ENCODE measurements at places on chromosomes 4 and X. TPM values are rescaled to one million over a fixed set of nuclear protein-coding genes. Genes with fewer than 3 reads are reported as not detected.

DNA sequence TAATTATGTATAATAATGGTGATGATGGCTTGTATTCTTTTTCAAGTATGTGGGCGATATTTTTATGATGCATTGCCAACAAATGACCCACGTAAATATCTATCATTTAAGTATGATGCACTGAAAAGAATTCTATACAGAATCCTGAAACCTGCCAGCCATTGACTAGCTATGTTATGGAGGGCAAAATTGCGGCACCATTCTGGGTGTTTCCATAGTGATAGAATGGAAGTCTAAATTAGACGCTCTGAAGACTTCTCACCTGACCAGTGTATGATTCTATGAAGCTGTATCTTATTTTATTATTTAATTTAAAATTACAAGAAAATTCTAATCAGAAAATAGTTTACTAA is 677 bp upstream of the CENPC start:
- no peak for DNase-seq

- peak; percentile 18 for DNase-seq
Measured at GRCh38 chrX:46912098-46912602, at the start of gene JADE3. JADE3 (plus strand) TSS chrX:46912421; CDS start chrX:46984895, 72,474 bp downstream.

- no peak for DNase-seq
Measured at GRCh38 chrX:13092455-13092941, 48.1 kb upstream of the FAM9C start.

DNA sequence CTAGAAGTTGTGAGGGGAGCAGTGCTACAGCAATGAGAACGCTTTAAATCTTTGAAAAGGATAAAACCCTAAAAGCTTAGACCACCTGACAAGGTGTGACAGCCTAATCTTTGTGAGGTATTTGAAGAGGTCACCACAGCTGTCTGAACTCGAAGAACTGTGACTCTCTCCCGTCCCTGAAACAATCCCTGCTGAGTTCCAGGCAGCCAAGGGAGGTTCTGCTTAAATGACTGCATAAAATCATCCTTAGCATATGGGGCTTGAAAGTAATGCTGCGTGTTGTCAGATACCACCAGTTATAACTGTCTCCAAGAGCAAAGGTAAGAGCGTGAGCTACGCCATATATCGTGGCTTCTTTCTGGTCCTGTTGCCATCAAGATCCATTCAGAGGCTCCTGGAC is 696.3 kb downstream of the PCDH7 start:
- no peak for DNase-seq

DNA sequence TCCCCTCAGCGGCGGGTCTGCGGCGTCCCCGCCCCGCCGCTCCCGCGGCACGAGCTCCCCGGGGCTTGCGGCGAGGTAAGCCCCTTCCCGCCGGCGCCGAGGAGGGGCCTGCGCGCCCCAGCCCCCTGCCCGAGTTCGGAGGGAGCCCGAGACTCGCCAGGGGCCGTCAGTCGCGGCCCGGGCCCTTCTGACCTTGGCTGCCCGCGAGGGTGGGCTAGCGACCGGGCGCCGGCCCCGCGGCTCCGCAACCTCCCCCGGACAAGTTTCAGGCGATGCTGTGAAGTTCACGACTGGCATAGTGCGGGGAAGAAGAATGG is 554 bp downstream of the CDKL5 start:
- DNase-seq: no peak

- no peak for DNase-seq
Measured at GRCh38 chr4:177879851-177880250, 437.6 kb upstream of the AGA start.

- DNase-seq: no peak
Measured at GRCh38 chrX:44569122-44569521, 26.5 kb upstream of the FUNDC1 start.

- DNase-seq: no peak
Measured at GRCh38 chrX:149003863-149004660, 501.0 kb downstream of the IDS start.

GRCh38 chr4:22021106-22021505 is 72.5 kb upstream of the KCNIP4 start:
- no peak for DNase-seq

PHKA2 gene
- 13.8 TPM for total RNA-seq

CSAG2 gene
- not detected for total RNA-seq

DNA sequence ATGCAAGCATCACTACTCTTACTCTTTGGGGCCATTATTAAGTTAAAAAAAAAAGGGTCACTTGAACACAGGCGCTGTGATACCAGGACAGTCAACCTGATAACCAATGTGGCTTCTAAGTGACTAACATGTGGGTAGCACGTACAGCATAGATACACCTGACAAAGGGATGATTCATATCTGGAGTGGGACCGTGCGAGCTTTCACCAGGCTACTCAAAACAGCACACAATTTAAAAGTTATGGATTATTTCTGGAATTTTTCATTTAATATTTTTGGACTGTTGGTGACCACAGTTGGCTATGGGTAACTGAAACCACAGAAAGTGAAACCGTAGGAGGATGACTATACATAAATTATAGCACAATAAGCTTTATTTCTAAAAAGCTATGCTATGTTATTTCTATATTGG is 113.8 kb upstream of the STIM2 start:
- DNase-seq: no peak

DNA sequence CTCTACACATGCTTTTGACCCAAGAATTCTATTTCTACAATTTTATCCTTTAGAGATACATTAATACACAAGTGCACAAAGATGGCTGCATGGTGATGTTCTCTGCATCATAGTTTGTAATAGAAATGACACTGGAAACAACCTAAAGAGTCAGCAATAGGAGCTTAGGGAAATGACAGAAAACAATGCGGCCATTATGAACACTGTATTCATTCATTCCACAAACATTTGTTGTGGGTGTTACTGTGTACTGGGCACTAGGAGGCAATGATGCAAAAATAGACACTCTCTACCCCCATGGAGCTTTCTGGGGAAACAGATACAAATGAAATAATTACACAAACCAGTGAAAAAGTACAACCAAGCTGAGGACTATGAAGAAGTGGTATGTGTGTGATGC is 32.0 kb downstream of the IDS start:
- DNase-seq: no peak

GRCh38 chrX:30814978-30815377 is 74.1 kb downstream of the TAB3 start:
- no peak for DNase-seq

ENAM gene
- total RNA-seq: under 0.01 TPM

GRCh38 chr4:73376251-73376650 is 27.8 kb upstream of the ALB start:
- no peak for DNase-seq

GPR82 gene
- total RNA-seq: not detected

GRCh38 chrX:7145454-7145853 is 2.1 kb upstream of the STS start:
- DNase-seq: no peak

MMRN1 gene
- total RNA-seq: not detected

DNA sequence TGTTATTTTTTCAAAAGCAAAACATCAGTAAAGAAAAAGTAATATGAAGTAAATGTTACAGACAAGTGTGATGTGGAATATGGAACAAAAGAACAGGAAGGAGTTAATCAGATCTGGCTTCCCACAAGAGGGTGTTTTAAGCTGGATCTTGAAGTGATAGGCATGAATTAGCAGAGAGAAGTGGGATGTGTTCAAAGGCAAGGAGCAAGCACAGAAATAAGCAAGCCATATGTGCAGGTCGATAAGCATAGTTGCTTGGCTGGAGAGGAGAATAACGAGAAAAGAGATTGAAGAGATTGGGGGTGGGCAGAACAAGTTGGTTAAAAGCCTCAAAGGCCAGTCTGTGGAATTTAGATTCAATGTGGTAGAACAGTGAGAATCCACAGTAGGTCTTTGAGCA is 60.9 kb upstream of the PRPS1 start:
- DNase-seq: no peak

SYP gene
- total RNA-seq: 1.0 TPM

MTNR1A gene
- total RNA-seq: not detected

- DNase-seq: no peak
Measured at GRCh38 chr4:154566639-154567204, 3.9 kb downstream of the FGB start.

GRCh38 chr4:32140636-32141035 is 1420.5 kb downstream of the PCDH7 start:
- DNase-seq: peak; percentile 83

PPEF2 gene
- not detected for total RNA-seq
